ENCODE measurements at places on chromosomes 3 and 15. TPM values are rescaled to one million over a fixed set of nuclear protein-coding genes. Genes with fewer than 3 reads are reported as not detected.

Gene ALDH1A2
- total RNA-seq: 6.0 TPM

DNA sequence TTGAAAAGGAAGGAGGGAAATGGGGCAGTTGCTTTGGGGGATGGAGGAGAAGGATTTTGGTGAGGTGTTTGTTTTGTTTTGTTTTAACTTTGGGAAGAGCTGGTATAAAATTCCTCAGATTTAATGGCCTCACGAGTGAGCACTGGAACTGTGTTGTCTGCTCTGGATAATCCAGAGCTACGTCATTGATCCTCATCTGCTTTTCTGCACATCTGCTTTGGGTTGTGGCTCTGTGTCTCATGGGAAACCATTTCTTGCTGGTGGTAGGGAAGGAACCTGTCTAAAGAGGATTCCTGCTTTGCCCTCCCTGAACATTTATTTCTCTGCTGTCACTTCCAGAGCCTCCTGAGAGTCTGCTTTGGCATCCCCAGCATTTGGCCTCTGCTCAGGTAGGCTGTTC lies 3.1 kb downstream of the SNRK start:
- no peak for DNase-seq

- DNase-seq: peak; percentile 70
Observed at GRCh38 chr3:42190701-42191442, 75.1 kb downstream of the CCK start.

DNA sequence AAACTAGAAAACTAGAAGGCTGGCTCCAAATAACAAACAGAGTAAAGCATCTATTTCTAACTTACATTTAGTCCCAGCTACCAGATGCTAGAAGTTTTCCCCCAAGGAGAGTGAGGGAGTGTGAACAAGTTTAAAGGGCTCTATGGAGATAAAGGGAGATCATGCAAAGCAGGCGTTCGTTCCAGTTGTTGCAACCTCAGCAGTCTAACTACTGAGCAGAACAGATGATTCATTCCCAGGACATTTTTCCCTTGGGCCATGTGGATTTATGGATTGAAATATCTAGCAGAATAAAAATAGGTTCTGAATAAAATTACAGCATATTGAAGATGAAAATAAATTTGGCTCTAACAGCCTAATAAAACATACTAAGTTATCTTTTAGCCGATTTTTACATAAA lies 154.8 kb upstream of the TTC14 start:
- no peak for DNase-seq

DNA sequence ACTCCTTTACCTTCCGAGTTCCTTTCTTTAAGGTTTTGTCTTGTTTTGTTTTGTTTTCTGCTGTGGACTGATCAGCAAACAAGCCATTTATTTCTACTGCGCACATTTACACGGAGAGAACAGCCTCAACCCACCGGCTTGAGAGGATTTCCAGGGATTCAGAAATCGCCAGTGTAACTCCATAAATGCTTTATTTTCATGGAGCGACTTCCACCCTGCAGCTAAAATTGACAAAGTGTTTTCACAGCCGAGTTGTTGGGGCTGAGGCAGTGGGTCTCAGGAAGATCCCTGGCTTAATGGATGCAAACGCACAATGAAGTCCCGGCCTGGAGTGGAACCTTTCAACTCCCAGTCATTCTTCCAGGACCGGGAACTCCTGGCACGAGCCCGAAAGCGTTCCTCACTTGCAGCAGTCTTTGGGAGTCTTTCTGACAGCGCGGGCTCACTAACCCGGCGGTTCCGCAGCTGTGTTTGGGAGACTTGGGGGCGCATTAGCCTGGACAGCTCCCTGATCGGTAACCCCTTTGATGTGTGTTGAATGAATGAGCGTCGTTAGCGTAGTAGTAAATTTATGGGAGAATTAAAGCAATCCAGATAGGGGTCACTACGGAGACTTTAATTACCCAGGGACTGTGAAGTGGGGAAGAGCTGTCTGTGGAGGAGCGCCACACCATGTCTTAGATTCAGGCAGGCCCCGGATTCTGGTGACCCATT lies 785 bp upstream of the MYRIP start:
- no peak for DNase-seq

Gene MYL3
- 0.59 TPM for total RNA-seq

Gene STARD5
- total RNA-seq: 92.7 TPM

Gene BBX
- total RNA-seq: 28.0 TPM

- no peak for DNase-seq
Observed at GRCh38 chr15:25368850-25369249, 70.0 kb downstream of the UBE3A start.

GRCh38 chr3:159907828-159908227 lies 80.8 kb upstream of the IL12A start:
- DNase-seq: no peak
